ENCODE measurements at places on chromosomes 3 and 15.

DNA sequence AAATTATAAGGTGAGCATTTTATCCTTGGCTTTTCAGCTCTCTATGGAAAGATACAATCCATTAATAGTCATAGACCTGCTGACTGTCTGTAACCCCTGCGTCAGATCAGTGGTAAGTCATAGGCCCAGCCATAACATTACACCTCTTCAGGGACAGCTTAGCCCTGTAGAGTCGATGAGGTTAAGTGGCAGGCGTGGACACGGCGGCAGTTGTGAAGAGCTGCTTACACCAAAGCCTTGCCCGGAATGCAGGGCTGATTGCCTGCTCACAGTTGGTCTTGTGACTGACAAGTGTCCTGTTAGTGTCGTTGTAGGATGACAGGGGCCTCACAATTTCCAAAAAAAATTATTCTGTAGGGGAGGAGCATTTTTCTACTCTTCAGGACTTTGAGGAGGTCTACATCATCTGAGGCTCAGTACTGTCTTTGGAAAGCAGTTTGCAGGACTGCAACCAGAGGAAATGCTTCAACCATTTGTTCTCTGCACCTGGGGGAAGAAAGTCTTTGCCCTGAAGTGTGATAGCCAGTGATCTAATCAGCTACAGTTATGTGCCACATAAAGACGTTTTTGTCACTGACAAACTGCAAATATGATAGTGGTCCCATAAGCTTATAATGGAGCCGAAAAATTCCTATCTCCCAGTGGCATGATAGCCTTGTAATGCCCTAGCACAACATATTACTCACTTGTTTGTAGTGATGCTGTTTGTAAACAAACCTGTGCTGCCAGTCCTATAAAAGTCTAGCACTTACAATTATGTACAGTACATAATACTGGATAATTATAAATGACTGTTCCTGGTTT is 14.9 kb upstream of the SELENOT start:
- DNase-seq = no peak

DNA sequence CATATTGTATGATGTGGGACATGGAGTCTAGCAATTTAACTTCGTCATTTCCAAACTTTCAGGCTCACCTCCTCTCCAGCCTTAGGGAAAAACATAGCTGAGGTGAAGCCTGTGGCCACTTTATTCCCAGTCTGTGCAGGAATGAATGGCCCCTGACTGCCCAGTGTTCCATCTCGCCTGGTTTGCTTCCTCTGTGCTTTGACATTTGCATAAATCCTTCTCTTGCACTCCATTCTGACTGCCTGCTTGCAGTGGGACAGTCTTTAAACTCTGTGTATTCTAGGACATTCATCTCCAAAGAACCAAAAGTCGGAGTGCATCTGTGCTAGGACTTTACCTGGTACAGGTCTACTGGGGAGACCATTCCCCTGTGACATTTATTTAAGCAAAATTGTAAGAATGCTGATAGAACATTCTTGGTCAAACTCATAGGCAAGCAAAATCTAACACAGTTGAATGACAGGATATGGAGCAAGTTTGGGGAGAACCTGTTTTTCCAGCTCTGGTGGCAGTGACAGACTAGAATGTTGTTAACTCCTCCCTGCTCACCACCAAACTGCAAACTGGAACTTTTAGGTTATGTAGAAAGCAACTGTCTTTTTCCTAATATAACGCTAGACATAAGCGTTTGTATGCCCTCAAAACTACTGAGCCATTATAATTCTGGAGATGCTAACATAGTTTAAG is 22.1 kb downstream of the TMED3 start:
- DNase-seq = no peak

DNA sequence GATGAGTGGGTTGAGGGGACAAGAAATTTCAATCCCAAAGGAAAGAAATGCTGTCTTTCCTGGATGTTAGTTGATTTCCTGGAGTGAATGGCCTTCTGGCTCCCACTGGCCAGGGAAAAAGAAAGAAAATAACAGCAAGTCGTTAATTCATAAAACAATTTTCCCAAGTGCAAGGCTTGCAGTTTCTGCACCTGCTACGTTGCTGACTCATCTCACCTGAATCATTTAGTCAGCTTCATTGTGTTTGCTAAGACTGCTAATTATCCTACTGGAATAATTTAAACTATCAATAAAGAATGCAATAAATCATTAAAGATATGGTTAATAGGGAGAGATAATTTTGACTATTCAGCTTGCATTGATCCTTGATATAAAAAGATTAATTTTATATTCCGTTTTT is 387.6 kb downstream of the ROBO2 start:
- DNase-seq = no peak

- DNase-seq = no peak
These were observed 44.8 kb downstream of the PDE8A start for GRCh38 chr15:85026304-85027032.

GRCh38 chr3:51789437-51789836 is 10.4 kb upstream of the IQCF6 start:
- DNase-seq = no peak

- DNase-seq = no peak
These were observed 24.1 kb downstream of the PDE8A start for GRCh38 chr15:85005746-85006145.

GRCh38 chr3:86629511-86629910 is 361.4 kb downstream of the VGLL3 start:
- DNase-seq = no peak

DNA sequence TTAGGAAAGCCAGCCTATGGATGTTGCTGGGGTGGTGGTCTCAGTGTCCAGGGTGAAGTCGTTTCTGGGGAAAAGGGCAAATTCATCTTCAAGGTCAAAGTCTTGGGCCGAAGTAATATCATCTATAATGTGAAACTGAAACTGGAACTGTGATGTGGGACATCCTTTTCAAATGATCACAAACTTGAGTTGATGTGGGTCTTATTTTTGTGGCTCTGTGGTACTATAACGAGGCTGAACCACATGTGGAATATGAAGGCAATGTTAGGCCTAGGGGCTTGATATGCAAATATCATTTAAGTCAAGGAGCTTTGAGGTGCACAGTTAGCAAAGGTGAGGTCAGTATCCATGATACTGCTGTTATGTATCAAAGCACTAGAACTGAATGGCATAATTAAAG is 1.5 kb upstream of the CD200R1L start:
- no peak for DNase-seq

DNA sequence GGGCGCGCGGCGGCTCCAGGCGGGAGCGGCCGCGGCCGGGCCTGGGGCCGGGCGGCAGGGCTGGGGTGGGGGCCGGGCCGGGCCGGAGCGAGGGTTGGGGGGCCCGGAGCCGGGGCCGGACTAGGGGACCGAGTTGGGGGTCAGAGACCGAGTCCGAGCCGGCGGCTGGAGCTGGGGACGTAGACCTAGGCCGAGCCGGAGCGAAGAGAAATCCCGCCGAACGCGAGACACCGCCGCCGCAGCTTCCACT is 37.3 kb downstream of the HMCES start:
- no peak for DNase-seq

DNA sequence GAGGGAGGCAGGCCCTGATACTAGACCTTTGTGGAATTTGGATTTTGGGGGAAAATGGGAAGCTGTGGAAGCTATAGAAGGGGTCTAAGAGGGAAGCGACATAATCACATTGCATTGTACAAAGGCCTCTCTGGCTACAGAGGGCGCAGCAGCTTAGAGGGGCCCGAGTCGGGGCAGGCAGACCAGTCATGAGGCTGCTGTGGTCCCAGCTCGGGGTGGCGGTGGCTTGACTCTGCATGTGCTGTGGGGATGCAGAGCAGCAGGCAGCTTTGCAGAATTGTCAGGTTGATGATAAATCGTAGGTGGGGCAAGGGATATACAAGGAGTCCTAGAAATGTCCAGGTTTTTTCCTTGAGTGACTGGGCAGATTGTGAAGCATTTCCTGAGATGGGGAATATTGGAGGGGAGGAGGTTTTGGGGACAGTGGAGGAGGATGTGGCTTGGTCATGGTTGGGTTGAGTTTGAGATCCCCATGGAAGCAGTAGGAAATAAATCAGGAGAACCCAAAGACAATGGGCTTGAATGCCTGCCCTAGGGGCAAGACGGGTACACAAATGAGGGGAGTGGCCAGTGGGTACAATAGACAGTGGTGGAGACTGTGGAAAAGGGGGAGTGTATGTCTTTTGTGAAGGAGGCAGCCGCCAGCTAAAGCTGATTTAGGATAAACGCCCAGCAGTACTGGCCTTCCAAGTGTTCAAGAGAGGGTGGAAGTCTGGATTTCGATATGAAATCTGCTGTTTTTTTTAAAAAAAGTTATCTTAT is 94.1 kb downstream of the HMG20A start:
- DNase-seq = no peak

- no peak for DNase-seq
These were observed 27.6 kb downstream of the BDH1 start for GRCh38 chr3:197528190-197528589.

- DNase-seq = no peak
These were observed 27.8 kb upstream of the LYZL4 start for GRCh38 chr3:42438193-42438592.

- no peak for DNase-seq
These were observed 769.9 kb upstream of the ROBO1 start for GRCh38 chr3:80537680-80538079.

DNA sequence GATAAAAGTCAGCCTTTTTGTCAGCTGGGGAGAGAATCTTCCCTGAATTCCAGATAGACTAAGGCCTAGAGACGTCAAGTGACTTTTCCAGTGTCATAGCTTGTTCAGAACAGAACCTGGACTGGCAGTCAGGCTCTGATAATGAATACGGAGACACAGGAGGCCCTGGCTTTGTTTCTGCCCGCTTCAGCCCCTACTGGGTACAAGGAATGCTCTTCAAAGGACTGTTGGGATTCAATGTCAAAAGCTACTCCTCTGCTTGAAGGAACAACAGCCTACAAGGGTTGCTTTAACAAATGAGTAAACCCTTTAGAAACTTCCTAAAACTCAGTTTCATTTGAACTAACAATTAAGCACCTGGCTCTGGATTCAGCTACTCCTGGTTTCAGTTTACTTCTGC is 412.3 kb downstream of the OXSM start:
- DNase-seq = no peak

DNA sequence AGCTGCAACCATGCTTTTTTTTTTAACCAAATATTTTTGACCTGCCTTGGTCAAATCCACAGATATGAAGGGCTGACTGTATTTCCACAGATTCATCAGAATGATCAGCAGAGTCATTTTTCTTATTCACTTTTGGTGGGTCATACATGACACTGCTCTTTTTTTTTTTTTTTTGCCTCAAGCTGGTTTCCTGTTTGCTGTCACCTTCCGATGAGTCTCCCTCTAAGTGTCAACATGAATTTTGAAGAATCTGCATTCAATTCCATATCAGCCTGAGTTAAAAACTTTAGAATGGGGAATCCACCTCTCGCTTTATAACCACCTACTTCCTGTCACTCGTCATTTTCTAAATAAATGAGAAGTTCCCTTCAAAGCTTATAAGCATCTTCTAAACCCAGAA is 2.2 kb upstream of the SLC12A8 start:
- no peak for DNase-seq
